ENCODE measurements at places on chromosomes 5 and 9.
A peak's percentile ranks its signal among the peaks of the same experiment; 100 is the strongest.

GRCh38 chr5:177029498-177029897, 7.0 kb downstream of the ZNF346 start:
- DNase-seq, result no peak

DNA sequence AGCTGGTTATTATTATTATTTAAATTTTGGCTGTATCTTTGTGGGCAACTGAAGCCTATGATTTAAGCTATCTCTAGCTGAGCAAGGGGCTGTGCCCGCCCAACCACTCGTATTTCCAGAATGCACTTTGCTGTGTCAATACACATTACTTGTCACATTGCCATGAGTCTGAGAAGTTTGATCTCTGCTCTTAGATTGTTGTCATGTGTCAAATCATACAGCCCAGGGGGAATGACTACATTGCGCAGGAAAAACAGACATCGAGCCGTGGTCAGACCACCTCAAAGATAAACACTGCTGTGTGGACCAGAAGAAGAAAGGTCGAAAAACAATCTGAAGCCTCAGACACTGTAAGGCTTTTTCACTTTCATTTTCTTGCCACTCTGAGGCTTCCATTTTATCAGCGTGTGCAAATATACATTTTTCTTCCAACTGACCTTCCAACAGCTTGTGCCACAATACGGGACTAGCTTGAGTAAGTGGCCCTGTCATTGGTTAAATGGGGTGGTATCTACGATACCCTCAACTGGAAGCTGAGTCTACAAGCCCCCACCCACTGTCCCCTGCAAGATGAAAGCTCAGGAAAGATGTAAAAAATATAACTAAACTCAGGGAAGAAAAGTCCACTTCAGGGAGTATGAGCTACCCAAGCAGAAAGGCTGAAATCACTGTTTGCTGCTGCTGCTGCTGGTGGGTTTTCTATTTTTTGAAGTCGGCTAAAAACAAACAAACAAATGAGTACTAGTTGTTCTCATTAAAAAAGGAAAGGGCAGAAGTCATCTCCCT, 603.0 kb downstream of the BNC2 start:
- no peak for DNase-seq

DNA sequence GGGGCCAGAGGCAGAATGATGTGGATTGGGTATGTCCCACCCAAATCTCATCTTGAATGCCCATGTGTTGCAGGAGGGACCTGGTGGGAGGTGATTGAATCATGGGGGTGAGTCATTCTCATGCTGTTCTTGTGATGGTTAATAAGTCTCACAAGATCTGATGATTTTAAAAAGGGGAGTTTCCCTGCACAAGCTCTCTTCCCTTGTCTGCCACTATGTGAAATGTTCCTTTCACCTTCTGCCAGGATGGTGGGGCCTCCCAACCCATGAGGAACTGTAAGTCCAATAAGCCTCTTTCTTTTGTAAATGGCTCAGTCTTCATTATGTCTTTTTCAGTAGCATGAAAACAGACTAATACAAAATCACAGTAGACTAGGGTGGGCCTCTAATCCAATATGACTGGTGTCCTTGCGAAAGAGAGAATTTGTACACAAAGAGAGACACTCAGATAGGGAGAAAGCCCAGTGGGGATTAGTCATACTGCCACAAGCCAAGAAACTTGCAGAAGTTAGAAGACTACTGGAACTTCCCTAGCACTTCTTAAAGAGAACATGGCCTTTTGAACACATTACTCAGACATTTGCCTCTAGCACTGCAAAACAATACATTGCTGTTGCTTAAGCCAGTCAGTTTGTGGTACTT, 68.4 kb downstream of the ANXA1 start:
- peak; percentile 7 for DNase-seq

DNA sequence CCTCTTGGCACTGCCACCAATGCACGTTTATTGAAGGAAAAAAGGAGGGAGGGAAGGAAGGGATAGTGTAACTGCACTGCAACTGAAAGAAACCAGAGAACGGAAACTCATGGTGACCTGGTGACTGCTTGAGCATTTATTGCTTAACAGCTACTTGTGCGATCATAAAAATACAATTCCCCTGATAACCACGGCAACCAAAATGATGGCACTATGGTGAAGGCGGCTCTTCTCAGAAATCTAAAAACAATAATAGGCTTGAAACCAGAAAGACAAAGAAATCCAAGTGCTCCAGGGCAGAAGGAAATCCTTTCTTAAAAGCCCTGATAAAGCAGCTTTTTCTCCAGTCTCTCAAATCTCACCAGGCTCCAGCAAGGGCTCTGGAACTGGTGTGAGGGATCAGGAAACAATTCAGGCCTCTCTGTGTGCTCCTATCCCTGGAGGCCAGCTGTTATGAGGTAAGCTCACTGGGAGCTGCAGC, 1.9 kb downstream of the FBXO10 start:
- no peak for DNase-seq

GRCh38 chr5:113256671-113257452, 177.9 kb downstream of the TSSK1B start:
- DNase-seq, result no peak

- no peak for DNase-seq
Observed at GRCh38 chr5:93311881-93312280, 269.1 kb downstream of the NR2F1-AS1 start.

GRCh38 chr5:5287419-5287818, 135.1 kb upstream of the ICE1 start:
- DNase-seq, result no peak

DNA sequence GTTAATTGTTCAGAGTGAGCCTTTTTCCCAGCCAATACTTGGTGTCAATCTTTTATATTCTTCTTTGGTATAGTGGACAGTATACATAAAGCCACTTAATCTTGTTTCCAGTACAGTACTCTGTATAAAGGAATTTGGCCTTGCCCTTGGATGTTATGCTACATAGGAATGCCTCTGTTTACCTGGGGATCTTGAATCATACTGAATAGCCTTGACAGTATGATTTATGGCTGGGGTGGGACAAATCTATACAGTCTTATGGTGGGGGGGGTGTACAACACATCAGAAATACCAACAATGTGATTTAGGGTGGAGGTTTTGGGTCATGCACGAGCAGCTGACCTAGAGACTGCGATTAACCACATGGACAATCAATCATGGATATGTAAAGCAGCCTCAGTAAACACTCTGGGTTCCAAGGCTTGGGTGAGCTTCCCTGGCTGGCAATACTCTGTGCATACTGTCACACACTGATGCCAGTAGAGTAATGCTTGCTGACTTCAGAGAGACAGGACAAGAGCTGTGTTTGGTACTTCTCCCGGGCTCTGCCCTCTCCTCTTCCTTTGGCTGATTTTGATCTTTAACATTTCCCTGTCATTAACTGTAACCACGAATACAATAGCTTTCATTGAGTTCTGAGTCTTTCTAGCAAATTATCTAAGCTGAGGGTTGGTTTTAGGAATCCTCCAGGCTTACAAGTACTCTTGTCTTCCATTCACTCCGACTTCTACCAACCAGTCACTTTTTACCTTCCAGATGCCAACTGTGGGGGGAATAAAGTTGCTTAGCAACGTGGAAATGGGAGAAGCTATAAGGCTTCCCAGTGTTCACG, 84.6 kb downstream of the IARS1 start:
- DNase-seq, result no peak

DNA sequence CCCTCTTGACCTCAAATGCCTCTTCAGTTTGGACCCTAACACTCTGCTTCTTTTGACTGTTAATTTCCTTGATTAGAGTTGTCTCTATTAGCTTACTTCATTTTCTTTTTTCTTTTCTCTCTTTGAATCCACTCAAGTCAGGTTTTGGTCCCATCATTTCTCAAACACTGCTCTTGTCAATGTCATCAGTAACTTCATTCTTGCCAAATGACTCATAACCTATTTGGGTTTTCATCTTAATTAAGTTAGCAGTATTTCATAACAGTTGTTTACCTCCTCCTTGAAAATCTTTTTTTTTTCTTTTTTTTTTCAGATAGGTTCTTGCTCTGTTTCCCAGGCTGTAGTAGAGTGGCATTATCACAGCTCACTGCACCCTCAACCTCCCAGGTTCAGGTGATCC, 119.6 kb downstream of the PARP8 start:
- DNase-seq, result no peak

GRCh38 chr9:133581513-133582343, 27.5 kb downstream of the FAM163B start:
- DNase-seq, result no peak

DNA sequence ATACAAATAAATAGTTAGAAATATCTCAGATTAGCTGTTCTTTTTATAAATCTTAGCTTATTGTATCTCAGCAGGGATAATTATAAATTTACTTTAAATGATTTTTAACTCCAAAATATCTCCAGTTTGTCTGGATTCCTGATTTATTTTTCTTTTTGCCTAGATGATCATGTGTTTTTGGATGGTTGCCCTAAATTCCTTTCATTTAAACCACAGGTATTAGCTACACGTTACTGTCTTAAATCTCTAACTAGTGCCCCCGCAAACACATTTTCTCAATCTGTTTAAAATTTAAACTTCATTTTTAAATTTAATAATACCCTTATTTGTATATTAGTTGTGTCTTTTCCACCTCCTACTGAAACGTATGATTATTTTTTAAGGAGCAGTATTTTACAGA, 5.6 kb downstream of the FER start:
- no peak for DNase-seq

- no peak for DNase-seq
Observed at GRCh38 chr9:8832955-8833354, 1033.4 kb upstream of the DMAC1 start.

DNA sequence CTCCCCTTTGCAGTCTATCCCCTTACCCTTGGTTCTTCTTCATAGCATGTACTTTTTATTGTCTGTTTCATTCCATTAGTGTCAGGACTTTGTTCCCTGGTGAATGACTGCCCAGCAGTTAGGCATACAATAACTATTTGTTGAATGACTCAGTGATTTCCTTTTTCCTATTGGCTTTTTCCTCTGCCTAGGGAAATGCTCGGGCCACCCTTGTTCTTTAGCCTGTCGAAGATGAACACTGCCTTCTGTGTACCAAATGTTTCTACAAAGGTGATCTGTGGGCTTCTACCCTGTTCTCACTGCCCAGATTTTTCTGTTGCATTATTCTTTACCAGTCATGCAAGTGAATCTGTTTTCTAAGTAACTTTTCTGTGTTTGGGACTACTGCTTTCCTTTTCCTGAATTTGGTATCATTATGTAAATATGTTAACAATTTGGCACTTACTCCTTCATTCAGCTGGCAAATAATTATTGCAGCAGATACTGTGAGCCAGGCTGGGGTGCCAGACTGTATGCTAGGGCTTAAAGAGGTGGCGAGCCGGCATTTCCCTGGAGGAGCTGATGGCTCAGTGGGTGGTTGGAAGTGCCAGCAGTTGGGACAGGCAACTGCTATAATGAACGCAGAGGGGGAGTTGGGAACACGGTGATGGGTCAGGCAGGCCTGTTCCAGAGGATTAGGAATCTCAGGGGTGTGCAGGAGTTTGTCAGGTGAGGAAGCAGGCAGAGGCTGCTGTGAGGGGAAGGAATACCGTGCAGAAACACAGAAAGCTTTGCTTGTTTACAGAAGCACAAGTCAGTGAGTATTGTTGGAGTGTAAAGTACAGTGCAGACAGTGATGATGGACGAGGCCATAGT, 30.6 kb downstream of the KDM4C start:
- no peak for DNase-seq

DNA sequence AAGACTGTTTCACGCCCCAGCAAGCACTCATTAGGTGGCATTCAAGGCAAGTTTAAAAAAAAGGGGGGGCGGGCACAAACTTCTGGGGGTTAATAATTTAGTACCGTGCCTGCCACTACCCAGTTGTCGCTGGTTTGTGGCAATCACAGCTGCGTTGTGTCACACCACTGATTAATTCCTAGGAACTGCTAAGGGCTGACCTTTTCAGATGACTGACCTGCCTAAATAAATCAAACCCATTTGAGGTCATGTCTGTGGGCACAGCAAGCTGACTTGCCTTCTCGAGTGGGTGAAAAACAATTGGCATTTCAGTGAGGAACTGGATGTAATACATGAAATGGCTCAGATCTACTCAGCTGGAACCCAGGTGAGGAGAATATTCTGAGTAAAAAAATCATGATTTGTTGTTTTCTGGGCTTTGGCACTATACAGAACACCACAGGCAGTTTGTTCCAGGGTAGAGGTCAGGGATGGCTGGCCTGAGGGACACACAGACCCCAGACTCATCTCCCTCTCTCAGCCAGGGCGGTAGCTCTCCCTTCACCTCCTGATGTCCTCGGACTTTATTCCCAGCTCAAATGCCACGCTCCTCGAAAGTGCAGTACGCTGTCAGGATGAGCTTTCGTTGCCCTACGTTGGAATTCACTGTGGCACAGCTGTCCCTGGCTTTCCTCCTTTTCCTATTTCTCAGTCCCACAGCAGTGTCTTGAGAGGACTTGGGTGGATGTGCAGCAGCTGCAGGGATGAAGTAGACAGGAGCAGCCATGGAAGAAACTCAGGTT, 15.5 kb upstream of the MGAT1 start:
- DNase-seq, result no peak

DNA sequence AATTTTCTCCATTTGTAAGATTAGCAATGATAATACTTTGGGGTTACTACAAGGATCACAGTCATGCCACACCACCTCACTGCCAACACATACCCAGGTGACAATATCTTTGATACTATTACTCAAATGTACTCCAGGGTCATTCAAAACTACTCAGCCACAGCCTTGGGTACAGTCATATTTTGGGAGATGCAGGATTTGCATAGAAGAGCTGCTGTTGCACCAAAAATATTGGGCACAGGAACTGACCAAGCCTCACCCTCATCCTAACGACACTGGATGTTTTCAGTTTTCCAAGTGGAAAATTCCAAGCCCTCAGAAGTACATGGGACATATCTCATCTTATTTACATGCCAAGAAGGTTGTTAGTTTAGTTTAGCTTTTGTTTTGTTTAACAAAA, 120.9 kb upstream of the C6 start:
- no peak for DNase-seq

DNA sequence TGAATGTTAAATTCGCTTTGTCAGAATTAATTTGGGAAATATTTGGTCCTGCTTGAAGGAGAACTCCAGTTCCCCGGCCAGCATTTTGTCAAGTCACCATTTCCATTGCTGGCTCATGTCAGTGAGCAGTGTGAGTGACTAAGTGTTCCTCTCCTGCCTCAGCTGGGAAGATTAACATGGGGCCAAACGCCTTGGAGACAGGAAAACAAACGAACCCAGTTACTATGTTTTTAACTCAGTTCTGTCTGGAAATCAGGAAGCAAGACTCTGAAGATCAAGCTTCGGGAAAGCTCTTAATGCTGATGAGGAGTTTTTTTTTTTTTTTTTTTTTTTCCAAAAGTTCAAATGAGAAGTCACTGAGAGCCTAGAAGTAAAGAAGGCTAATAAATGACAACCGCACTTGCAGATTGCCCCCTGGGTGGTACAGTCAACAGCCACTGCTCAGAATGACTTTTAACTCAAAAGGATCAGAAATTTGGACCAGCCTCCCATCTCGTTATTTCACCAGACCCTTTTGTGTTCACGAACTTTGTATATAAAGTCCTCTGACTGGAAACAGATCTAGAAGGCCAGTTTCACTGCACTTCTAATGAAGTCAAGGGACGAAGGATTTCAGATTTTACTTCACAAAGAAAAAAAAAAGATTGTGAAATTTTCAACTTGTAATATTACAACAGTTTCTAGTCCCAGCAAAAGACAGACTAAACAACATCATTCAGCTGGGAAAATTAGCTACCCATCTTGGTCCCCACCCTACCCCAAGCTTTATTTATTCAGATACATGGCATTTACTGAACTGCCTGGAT, 121.3 kb downstream of the LHFPL2 start:
- DNase-seq, result no peak

All from stimulated activated CD4-positive, alpha-beta T cell treated with anti-CD3 and anti-CD28 coated beads, Interleukin-1b, Interleukin-23, amount 100 ng/mL, for 1 hour (primary cell).